ENCODE measurements at places on chromosomes 16 and 17. TPM values are rescaled to one million over a fixed set of nuclear protein-coding genes. Genes with fewer than 3 reads are reported as not detected.

The BRD7 gene
- total RNA-seq, result 39.0 TPM

The TBC1D3G gene
- total RNA-seq, result not detected

The HS3ST6 gene
- total RNA-seq, result not detected

The SMIM36 gene
- not detected for total RNA-seq

The TPSD1 gene
- total RNA-seq, result not detected

The PRSS27 gene
- 0.75 TPM for total RNA-seq

The CIBAR2 gene
- total RNA-seq, result not detected

The CTF1 gene
- 3.0 TPM for total RNA-seq
